ENCODE measurements at places on chromosomes 1 and 21. TPM values are rescaled to one million over a fixed set of nuclear protein-coding genes. Genes with fewer than 3 reads are reported as not detected.

C1QTNF12 gene
- total RNA-seq = 1.0 TPM

FAM177B gene
- not detected for total RNA-seq

CFAP107 gene
- under 0.01 TPM for total RNA-seq

DFFB gene
- 7.6 TPM for total RNA-seq

DNA sequence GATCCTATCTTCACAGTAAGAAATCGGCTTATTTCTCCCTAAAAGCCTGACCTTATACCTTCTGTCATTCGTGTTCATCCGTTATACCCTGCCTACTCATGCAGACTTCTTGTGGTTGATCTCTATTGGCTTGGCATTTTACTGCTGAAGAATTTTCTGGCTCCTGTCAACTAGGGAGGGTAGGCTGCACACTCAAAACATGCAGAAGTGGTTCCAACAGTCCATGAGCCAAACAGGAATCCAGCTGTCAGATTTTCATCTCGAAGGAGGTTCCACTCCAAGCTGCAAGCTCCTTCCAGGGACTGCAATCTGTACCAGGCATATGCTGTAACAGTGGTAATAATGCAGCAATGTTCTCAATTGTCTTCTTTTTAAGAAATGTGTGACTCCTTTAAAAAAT, 10.1 kb downstream of the DNAJC11 start:
- DNase-seq = no peak

- peak; percentile 46 for DNase-seq
These were observed 33.8 kb downstream of the GIPC2 start for GRCh38 chr1:78079580-78079979.

DNA sequence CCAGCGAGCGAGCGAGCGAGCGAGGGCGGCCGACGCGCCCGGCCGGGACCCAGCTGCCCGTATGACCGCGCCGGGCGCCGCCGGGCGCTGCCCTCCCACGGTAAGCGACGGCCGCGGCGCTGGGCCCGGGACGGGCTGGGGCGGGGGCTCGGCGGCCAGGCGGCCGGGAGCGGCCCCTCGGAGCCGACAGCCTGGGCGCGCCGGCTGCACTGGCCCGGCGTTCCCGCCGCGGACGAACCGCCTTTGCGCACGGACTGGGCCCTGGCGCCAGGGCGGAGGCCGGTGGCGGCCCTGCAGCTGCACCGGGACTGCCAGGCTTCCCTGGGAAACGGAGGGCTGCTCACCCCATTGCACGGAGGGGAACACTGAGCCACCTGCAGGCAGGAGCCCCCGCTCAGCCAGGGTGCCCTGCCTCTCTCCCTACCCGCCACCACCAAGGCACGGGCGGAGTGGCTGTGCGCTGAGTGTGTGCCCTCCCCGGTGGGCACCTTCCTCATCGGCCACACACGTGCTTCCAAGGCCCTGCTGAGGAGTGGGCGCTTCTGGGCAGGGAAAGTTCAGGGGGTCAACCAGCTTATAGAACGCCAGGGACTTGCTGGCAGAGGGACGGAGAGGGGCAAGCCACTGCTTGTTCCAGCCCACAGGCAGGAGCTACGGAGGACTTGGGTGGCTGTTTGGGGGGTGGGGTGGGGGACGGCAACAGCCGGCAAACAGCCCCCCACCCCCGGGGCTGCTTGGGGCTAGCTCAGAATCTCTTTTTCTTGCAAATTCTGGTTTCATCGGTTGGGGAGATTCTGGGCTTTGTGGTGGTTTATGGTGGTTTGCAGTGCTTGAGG, 532 bp downstream of the CSF1 start:
- no peak for DNase-seq

- no peak for DNase-seq
These were observed at the start of gene GNG4 for GRCh38 chr1:235649368-235650163. GNG4 (minus strand) TSS chr1:235649784; CDS start chr1:235583838, 65,946 bp downstream.

DNA sequence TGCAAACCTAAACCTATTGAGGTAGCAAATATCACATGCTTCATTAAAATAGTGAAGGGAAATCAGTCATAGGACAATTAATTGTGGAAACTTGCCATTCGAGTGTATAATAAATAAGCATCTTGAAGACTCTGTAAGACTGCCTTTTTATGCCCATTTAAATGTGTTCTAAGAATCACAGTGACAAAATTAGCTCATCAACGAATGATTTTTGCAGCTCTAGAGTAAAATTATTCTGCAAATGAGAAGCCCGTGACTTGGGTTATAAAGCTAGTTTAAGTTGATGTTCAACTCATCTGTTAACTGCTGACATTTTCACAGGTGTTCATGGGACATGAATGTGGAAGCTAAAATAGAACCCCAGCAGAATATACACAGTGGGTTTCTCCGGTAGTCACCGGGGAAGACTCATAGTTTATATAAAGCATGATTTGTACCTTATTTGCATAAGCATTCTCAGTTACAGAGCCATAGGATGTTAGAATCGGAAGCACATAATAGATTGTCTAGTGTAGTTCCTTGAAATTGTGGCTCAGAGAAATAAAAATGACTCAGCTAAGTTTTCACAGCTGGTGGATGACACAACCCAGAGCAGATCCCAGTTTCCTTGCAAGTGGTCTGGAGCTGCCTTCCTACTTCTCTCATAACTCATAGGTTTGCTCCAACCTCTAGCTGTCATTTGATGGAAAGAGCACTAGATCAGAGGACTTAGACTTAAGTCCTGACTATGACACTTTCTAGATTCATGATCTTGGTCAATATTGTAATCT, 107.3 kb downstream of the UCHL5 start:
- DNase-seq = peak; percentile 89

DNA sequence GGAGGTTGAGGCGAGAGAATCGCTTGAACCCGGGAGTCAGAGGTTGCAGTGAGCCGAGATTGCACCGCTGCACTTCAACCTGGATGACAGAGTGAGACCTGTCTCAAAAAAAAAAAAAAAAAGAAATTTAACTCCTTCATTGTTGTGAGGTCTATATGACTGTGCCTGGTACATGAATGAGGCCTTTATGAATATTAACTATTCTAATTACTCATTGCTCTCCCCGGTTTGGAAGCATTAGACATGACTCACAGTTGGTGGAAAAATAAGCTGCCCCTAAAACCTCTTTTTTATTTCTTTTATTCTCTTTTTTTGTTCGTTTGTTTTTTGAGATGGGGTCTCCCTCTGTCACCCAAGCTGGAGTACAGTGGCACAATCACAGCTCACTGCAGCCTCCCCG, 3.3 kb downstream of the NPPB start:
- DNase-seq = no peak

DNA sequence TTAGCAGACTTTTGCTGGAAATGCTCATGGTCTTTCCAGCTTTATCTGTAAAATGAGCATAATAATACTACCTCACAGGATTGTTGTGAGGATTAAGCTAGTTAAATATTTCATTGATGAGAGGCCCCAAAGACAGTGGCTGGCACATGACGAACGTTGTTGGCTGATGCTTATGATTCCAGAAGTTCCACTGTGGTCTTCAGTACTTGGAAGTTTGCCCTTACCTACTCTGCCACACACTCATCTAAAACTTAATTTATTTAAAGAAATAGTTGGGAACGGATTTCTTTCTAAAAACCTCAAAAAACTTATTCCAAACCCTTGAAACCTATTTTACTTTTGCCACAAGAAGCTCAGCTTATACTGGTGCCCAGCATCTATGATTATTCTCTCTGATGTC, 170.7 kb downstream of the DHRS3 start:
- peak; percentile 60 for DNase-seq
